ENCODE measurements at places on chromosomes 7 and 10.

DNA sequence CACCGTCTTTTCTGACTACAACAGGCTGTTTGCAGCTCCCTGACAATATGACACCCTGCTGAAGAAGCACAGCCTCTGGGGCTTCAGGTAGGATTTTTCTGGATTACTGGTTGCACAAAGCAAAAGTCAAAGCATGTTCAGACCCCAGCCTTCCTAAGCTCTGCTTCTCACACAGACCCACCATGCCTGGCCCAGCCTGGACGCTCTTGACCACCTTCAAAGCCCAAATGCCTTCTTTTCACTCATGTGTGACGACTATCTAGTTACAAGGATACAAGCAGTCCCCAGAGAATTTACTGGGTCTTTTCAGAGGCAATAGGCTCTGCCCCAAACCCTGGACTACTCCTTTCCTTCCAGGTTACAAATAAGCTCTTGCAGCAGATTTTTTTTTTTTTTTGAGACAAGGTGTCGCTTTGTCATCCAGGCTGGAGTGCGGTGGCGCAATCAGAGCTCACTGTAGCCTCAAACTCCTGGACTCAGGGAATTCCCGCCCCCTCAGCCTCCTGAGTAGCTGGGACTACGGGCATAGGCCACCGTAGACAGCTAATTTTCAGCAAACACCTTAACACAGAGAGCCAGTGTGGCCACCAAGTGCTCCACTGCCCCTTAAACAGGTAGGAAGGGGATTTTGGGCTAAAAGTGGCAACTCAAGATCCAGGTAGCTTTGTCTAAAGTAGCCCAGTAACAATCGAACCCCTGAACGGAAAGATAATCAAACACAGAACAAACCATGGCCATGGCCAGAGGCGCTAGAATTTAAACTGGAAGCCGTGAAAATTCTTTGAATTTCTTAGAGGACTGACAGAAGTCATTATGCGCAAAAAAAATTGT lies 16.2 kb downstream of the SVIL start:
- no peak for DNase-seq

DNA sequence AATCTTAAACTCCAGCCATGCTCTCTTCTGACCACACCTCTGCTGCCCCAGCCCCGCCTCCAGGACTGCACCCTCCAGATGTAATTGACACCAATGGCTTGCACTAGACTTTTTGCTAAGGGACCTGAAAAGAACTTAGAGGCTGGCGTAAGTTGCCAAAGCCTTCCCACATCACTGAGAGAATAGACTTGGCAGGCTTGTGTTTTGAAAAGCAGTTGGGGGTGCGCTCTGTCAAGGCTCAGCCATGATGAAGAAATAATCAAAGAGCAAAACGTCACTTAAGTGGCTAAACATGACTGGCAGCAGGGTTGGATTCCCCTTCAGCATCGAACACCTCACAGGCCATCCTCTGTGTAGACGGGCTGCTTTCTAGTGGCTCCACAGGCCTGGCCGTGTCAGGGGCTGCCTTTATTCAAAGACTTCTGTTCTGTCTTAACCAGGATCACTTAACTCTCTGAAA lies 195.2 kb upstream of the C7orf33 start:
- DNase-seq: no peak

DNA sequence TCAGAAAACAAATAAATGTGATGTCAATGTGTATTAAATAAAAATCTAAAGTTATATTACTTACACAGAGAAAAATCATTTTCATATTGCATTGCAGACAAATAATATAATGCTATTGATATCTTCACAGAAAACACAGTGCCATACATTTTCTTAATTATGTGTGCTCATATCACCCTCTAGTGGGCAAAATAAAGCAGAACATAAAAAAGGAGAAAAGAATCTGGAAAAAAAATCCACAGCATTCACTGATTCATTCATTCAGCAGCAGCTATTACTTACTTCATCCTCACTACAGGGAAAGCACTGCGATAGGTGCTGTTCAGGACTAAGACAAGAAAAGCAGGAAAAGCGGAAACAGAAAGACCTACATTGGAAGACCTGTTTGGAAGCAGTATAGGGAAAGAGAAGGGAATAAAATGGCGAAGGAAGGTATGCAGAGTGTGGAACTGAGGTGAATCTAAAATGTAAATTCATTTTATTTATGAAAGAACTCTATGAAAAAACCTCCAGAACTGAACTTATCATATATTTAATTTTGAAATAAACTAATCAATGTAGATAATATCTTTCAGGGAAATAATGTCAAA lies 73.2 kb downstream of the POT1 start:
- peak; percentile 42 for DNase-seq

- DNase-seq: peak; percentile 39
These were observed 54.1 kb downstream of the PLPP4 start for GRCh38 chr10:120511165-120511564.

GRCh38 chr7:120837599-120837998 lies 20.3 kb downstream of the TSPAN12 start:
- no peak for DNase-seq

- no peak for DNase-seq
These were observed 31.2 kb downstream of the TBXAS1 start for GRCh38 chr7:139860090-139860775.

DNA sequence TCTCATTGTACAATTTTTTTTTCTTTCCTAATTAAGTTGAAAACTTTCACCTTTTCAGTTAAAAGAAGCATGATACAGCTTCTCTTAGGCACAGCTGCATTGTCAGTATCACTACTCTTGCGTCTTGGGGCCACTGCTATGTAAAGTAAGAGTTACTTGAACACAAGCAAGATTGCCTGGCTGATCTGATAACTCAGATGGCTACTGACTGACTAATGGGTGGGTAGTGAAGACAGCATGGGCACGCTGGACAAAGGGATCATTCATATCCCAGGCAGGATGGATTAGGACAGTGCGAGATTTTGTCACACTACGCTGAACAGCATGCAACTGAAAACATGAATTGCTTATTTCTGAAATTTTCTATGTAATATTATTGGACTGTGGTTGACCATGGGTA lies 11.6 kb upstream of the ADAMTS14 start:
- no peak for DNase-seq

DNA sequence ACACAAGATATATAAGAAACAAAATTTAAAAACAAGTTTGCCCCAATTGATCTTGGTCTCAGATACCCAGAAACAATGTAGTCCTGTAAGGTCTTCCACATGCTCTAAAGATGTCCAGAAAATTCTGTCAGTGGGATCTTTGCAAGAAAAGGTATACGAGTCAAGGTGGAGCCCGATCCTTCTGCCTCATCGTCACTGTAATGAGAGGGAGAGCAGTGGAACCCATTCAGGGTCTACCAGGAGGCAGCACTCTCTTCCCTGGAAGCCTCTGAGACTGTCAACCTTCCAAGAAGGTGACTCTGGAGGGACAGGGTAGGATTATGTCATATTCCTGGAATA lies 112.8 kb downstream of the JCAD start:
- no peak for DNase-seq

- DNase-seq: no peak
These were observed 60.0 kb upstream of the PARD3 start for GRCh38 chr10:34875061-34875460.

DNA sequence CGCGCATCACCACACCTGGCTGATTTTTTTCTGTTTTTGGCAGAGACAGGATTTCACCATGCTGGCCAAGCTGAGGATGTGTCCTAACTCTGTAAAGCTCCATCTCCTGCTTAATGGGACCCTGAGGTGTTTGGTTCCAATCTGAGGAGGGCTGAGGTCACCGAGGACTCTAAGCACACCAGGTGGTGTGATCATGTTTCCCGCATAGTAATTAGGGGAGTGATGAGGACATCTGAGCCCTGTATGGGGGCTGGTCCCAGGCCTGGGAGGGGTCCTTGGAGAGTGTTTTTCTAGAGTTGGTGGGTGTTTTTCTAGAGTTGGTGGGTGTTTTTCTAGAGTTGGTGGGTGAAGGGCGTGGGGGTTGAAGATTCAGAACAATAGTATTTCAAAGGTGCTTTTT lies 3.0 kb upstream of the ABHD11 start:
- DNase-seq: no peak

GRCh38 chr7:93160410-93160809 lies 12.2 kb upstream of the SAMD9L start:
- DNase-seq: peak; percentile 46

DNA sequence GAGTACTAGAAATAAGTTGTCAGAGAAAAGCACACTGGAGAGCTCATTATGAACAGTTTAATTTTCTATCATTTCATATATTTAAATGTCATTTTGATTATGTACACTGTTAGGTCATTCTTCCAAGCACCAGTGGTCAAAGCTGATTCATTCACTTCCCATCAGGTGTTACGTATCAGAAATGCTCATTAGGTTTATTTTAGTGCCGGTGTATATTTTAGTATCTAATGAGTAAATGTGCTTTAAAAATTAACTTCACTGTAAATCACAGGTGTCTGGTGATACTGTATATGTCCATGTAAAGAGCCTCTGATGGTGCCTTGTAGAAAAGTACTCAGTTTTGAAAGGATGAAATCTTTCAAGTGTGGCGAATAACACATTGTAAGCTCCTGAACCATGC lies 3.5 kb downstream of the DMTF1 start:
- no peak for DNase-seq

DNA sequence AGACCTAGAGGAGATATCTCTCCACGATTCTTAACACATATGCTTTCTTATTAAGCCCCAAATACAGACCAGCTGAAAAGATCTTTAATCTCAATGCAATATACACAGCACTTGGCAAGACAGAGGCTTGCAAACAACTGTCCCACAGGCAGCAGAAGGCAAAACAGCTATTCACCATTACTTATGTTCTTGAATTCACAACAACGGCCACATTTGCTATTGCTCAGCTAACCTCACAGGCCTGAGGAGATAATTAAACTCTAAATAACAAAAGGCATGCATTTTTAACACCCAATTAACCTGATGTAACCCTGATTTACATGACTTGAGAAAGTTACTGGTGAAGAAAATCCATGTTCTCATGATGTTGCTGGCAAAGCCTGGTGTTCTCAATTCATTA lies 216.4 kb downstream of the CRPPA start:
- DNase-seq: no peak

DNA sequence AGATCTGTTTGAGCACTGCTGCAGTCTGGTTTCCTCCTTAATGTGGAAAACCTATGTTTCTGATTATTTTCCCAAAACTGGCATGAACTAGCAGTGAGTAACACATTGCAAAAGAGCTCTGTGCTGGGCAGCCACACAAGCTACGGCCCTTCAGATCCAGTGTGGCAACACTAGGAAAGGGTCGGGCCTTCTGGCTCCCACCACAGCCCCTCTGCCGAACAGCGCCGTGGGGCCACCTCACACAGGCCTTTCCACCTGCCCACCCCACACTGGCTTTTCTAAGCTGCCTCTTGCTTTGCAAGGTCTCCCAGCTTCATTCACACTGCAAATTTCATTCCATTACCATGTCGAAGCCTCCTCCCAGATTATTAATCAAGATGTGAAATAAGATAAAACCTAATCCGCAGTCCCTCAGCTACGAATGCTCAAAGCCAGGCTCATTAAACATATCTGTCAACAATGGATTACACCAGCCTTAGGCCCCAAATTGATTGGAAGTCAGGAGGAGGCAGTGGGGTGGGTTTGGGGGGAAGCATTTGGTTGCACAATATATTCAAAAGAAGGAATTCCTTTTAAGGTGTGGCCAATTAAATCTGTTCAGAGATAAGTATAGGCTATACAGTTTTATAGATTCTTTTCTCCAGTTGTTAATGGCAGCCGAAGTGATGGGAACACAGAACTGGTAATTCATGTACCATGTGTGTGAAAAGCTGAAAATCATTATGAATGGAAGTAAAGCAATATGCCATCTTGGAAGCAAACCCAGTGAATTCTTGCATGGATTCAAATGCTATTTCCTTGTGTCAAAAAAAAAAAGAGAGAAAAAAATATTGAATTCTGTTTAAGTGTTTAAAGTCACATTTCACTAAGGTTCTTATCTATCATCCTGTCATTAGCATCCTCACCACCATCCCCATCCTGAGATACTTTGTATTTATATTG lies 223.7 kb downstream of the MTERF1 start:
- DNase-seq: peak; percentile 3

DNA sequence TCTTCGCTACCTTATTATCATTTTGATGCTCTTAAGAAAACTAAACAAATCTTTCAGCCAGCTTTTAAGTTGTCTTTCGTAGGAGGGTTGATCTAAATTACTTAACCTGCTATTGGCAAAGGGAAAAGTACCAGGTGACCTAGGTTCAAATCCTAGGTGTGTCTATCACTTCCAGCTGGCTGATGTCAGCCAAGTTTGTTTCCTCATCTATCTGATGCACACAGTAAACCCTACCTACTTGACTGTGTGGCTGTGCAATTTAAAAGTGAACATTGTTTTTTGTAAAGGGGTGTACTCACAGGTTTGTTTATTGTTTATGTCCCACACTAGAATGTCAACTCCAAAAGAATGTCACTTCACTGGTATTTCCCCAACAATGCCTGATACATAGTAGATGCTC lies 21.9 kb upstream of the CAMK1D start:
- DNase-seq: no peak

GRCh38 chr10:58734116-58734515 lies 221.4 kb downstream of the BICC1 start:
- DNase-seq: peak; percentile 79
